Astrocyte of the hippocampus (primary cell): ENCODE measurements at places on chromosomes 3 and 15.
A peak's percentile ranks its signal among the peaks of the same experiment; 100 is the strongest.

- peak; percentile 20 for DNase-seq
These were observed 30.0 kb upstream of the CHD2 start for GRCh38 chr15:92870010-92870591.

GRCh38 chr3:155227141-155227540 is 66.3 kb downstream of the STRIT1 start:
- no peak for DNase-seq

- DNase-seq: no peak
These were observed 2.6 kb upstream of the LOXL1 start for GRCh38 chr15:73923488-73924164.

- no peak for DNase-seq
These were observed 100.5 kb downstream of the ATP8B4 start for GRCh38 chr15:50018491-50018890.
